Stimulated activated CD8-positive, alpha-beta memory T cell treated with anti-CD3 and anti-CD28 coated beads, Interleukin-7, amount 100 ng/mL, for 1 hour (primary cell): ENCODE measurements at places on chromosomes 4 and X.

GRCh38 chrX:135411893-135412292, 9.9 kb upstream of the SMIM10L2A start:
- no peak for DNase-seq

- no peak for DNase-seq
Observed at GRCh38 chr4:140005699-140006098, 148.3 kb downstream of the MAML3 start.

DNA sequence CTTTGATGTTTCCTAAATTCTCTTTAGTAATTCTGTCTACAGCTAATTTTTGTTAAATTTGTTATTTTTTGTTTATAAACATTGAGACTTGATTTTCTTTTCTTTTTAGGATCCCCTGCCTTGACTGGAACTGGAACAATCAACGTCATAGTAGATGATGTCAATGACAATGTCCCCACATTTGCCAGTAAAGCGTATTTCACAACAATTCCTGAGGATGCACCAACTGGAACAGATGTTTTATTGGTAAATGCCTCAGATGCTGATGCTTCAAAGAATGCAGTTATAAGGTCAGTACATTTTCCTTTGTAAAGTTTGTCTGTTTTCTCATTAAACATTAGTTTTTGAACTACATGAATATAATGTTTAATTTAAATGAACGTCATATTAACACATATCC, 119.4 kb downstream of the FAT4 start:
- no peak for DNase-seq

GRCh38 chrX:38651625-38652601, 90.6 kb downstream of the TSPAN7 start:
- no peak for DNase-seq

DNA sequence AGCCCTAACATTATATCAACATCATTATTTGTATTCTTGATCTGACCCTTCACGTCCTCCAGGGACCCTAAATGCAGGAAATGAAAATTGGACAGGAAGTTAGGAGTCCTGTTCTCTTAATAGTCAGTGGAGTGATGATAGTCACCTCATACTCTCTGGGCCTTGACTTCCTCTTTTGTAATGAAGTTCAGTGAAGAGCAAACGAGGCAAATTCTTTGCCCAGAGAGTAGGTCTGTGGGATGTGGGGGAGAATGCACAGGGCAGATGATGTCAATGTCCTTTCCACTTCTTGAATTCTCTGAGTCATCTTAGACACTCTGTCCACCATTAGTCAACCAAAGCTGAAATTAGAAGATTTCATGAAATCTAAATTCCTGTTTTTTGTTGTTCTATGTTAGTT, 17.1 kb upstream of the GPRIN3 start:
- no peak for DNase-seq

DNA sequence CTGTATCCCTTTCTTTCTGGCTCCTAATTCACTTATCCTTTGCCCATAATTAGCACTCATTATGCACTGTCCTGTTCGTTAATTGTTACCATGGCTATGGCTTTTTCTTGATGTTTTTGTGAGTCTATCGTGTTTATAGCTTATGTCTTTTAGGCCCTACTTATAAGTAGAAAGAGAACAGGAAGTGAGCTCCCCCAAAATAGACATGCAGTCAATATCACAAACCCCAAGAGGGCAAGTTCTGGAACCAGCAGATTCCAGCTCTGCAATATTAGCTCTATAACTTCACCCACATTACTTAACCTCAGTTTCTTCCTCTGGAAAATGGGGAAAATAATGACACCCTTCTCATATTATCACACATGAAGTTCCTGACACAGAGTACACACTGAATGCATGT, 7.4 kb upstream of the HS3ST1 start:
- no peak for DNase-seq

- no peak for DNase-seq
Observed at GRCh38 chr4:71383984-71384383, 45.2 kb downstream of the SLC4A4 start.

- no peak for DNase-seq
Observed at GRCh38 chr4:101411926-101412325, 64.6 kb upstream of the PPP3CA start.

DNA sequence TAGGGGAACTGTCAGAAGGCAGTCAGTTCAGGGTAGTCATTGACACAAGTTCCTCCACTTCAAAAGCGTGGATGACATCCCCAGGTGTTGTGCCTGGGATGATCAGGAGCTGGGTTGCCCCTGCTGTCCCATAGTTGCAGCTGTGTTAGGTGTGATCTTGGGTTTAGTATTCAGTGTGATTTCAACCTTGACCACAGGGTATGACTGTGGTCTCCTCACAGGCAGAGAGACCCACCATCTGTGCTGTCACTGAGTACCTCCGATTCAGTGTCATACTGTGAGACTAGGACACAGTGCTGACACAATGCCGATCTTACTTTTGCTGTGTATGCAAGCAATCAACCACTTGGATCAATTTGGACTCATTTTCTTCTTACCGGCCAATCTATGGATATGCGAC, 25.2 kb downstream of the FOXR2 start:
- DNase-seq = no peak

- no peak for DNase-seq
Observed at GRCh38 chr4:113784497-113785250, 23.1 kb upstream of the CAMK2D start.
